CD4-positive, alpha-beta T cell treated with Interleukin-12 subunit alpha and Interleukin-12 subunit beta, for 1 hour (primary cell): ENCODE measurements at places on chromosomes 12 and 14.

DNA sequence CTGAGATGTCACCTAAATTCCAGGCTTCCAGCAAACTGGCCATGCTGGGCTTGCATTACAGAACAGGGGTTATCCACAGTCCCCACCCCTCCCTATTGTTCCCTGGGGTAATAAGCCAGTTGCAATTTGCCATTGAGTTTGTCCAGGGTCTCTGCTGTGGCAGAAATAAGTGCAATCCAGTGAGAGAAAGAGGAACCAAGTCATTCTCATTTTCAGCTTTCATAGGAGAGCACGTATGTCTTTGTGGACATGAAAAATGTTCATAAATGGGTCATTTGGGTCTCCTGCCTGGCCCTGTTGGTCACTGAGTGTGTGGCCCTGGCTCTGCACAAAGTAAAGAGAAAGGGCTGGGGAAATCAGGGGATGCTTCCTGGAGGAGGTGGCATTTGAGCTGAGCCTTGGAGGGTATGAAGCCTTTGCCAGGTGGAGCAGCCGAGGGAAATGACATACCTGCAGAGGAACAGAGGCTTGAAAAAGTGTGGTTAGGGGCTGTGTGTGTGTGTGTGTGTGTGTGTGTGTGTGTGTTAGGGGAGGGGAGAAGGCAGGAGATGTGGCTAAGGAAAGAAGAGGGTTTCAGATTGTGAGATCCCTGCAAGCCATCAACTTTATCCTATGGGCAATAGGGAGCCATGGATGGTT lies 29.3 kb downstream of the CMKLR1 start:
- DNase-seq, result no peak

GRCh38 chr14:52563120-52563519 lies 10.5 kb downstream of the GPR137C start:
- DNase-seq, result no peak

- DNase-seq, result no peak
Measured at GRCh38 chr14:105151838-105152793, 16.5 kb downstream of the JAG2 start.

GRCh38 chr12:98738002-98738401 lies 92.9 kb downstream of the APAF1 start:
- no peak for DNase-seq

GRCh38 chr12:82517027-82517426 lies 158.7 kb downstream of the METTL25 start:
- DNase-seq, result no peak

- no peak for DNase-seq
Measured at GRCh38 chr12:52236386-52237050, 3.5 kb downstream of the KRT7 start.

- no peak for DNase-seq
Measured at GRCh38 chr14:104239185-104239775, 100.9 kb downstream of the KIF26A start.

DNA sequence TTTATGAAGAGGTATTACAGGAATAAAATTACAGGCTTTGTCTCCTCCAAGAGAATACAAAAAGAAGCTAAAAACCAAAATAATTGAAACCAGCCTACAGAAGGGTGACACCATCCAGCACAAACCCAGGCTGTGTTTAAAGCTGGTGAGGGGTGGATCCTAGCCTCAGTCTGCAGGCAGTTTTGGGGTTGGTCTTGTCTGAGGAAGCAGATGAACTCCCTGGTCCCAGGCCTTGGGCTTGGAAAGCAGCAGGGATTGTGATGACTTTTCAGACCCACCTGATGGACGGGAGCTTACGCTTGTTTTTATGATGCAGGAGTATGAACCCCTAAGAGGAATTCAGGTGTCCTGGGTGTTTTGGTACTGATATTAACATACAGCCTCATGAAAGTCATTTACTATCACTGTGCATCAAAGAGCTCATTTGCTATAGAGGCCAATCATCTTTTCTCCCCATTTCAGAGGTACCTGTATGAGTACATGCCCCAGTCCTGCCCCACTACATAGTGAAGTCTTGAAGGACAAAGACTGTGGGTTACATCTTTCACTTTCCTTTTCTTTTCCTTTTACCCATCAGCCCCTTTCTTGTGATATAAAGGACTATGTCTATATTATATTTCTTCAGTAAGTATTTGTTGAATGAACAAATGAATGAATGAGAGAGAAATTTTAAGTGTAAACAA lies 18.1 kb downstream of the PRICKLE1 start:
- no peak for DNase-seq

- peak; percentile 84 for DNase-seq
Measured at GRCh38 chr12:110403976-110404682, 621 bp upstream of the ANAPC7 start.

DNA sequence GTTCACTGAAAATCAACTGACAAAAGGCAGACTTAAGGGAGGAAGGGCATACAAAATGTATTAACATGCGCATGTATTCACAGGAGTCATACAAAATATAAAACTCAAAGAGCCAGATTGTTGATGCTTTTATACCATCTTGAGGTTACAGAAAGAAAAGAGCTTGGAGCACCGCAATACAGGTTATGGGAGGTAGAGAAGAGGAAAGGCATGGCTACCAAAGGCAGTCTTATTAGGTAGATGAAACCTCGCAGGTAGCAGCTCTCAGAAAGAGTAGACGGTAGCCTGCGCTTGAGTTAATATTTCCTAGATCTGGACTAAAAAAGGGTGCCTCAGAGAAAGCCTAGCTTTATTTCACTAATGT lies 69.0 kb upstream of the DHRS4 start:
- no peak for DNase-seq

- DNase-seq, result no peak
Measured at GRCh38 chr12:29707846-29708245, 75.9 kb downstream of the TMTC1 start.

DNA sequence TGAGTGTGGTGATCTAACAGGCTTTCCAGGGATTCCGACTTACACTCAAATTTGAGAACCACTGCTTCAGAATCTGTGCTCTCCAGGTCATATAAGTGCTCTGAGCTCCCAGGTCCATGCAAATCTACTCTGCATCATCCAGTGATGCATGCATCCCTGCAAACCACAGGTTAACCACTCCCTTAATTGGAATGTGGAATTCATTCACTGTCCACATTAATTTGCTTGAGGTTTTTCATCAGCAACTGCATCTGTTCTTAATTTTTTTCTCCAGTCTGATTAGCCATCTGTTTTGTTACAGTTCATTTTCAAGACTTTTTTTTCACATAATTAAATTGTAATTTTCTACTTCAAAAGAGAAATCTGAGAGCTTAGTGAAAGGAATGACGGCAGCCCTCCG lies 43.4 kb upstream of the RIN3 start:
- DNase-seq, result no peak

DNA sequence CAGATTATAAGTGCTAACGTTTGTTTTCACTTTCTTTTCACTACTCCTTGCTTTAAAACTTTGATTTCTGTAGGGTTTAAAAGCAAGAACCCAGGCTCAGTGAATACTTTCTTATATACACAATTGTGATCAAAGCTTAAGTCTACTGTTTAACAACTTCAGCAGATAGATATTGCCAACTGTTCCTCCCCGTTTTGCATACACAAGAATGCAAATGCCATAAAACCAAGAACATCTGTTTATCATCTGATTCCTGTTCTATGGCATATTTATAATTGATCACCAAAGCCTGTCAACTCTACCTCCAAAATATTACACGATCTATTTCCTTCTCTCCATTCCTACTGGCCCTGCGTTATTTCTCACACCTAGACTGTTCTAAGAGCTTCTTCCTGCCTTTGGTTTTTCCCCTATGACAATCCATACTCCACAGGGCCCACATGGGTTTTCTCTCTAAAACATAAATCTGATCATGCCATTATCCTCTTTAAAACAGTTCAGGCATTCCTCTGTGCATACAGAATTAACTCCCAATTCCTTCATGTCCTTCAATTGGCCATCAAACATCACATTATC lies 15.9 kb downstream of the MED13L start:
- no peak for DNase-seq

GRCh38 chr14:94681300-94682060 lies 69.3 kb downstream of the SERPINA3 start:
- no peak for DNase-seq

DNA sequence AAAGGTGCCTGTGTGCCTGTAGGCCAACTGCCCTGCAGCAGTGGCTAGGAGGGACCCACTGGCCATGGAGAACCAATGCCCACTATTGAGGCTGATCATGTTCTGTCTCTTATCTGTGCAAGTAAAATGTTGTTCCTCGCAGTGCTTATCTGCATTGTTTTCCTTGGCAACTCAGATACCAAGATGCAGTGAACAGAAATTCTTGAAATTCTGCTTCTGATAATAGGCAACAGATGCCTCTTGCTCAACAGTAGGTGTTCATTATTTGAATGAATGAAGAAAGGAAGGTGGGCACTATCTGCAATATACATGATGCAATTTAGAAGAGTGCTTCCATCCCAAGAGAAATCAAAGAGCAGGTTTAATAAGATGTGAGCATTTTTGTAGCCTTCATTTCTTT lies 232.2 kb downstream of the NUAK1 start:
- DNase-seq, result no peak

GRCh38 chr12:52401526-52401925 lies 4.6 kb downstream of the KRT82 start:
- no peak for DNase-seq

DNA sequence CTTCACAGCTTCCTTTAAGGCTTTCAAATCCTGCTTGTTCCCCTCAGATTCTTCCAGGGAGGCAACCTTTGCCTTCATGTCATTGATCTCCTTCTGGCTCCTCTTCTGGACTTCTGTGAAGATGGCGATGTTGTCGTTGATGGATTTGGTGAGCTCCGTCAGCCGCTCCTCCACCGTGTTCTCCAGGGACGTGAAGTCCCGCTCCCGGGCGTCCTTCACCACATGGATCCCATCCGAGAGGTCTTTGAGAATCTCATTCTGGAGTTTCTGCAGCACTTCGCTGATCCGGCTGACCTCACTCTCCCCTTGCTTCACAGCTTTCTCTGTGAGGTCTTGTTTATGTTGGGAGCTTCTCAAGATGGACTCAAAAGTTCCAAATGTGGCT lies 7.9 kb downstream of the CKAP4 start:
- DNase-seq, result no peak

DNA sequence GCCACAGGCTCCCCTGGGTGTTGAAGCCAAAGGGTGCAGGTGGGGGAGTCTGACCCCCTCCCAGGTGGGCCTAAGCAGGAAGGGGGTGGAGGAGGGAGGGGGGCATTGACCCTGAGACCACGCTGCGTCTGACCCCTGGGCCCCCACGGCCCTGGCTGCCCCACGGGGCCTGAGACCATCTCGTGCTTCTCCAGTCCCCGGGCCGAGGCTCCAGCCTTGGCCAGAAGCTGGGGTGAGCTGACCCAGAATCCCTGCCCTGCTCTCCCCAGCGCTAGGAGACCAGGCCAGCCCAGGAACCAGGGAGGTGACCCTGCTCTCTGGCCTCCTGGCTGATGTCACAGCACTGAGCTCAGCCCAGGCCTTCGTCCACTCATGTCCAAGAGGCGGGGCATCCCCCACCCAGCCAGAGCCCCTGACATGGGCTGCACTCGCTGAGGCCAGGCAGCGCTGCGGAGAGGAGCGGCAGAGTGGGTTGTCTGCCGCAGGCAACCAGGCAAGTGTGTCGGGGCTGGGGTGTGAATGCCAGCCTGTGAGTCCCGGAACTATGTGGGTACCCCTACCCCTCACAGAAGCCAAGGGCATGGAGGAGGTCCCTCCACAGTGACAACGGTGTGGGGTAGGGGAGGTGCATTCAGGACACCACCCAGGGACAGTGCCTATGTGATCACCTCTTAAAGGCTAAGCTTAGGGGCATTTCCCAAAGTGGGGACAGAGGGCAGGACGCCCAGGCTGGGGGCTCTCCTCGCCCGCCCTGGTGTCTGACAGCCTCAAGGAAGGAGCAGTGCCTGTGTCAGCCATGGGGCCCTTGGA lies 6.3 kb downstream of the TRMT61A start:
- no peak for DNase-seq

DNA sequence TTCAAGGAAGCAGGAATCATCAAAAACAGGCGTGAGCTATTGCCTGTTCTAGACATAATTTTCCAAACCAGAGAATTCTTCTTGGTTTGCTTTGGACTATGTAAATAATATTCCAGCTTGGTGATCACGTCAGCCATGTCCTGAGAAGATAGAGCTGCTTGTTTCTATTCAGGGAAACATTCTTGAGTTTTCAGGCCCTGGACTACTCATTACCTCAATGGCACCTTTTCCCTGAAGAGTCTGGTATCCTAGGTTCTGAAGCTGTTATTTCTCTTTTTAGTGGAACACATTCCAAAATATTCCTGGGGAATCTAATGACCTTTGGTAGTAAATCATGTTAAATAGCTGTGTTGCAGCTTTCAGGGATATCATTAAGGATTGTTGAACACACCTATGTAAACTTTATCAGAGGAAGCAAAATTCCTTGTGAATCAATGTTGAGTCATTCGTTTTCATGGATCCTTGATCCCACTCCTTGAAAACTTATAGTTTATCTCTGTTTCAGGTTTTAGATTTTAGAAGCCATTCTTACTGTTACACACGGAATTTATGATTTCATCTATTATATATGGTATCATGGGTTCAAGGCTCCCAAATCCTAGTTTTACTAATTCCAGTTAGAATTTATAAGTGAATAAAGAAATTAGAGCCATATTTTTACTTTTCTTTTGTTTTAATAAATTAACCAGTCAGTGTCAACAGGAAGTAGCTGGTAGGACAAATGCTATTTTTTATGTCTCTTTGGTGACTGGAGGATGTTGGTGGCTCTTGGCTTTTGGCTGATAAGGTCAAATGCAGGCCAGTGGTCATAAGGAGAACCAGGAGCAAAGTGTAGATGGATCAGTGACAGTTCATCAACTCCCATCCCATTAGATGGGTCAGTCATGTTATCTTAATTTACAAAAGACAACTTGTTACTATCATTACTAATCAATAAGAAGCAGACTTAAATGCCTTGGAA lies 380.1 kb downstream of the ZFP36L1 start:
- no peak for DNase-seq

- DNase-seq, result no peak
Measured at GRCh38 chr12:110379197-110379596, 24.3 kb downstream of the ANAPC7 start.

GRCh38 chr12:6612652-6613014 lies 5.5 kb upstream of the CHD4 start:
- no peak for DNase-seq

DNA sequence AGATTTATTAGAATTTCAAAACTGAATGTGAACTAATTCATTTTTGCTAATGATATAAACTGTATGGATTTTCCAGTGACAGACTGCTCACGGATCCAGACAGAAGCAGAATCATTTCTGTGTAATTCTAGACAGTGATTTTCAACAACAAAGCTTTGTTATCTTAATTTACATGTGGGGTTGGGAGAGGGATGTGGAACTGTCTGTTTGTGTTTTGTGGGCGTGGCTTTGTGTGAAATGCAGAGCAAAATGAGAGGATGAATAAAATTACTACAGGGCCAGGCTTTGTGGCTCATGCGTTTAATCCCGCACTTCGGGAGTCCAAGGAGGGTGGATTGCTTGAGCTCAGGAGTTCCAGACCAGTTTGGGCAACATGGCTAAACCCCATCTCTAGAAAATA lies 834.7 kb downstream of the GALC start:
- DNase-seq, result no peak
